ENCODE measurements at places on chromosomes 3 and 15.

DNA sequence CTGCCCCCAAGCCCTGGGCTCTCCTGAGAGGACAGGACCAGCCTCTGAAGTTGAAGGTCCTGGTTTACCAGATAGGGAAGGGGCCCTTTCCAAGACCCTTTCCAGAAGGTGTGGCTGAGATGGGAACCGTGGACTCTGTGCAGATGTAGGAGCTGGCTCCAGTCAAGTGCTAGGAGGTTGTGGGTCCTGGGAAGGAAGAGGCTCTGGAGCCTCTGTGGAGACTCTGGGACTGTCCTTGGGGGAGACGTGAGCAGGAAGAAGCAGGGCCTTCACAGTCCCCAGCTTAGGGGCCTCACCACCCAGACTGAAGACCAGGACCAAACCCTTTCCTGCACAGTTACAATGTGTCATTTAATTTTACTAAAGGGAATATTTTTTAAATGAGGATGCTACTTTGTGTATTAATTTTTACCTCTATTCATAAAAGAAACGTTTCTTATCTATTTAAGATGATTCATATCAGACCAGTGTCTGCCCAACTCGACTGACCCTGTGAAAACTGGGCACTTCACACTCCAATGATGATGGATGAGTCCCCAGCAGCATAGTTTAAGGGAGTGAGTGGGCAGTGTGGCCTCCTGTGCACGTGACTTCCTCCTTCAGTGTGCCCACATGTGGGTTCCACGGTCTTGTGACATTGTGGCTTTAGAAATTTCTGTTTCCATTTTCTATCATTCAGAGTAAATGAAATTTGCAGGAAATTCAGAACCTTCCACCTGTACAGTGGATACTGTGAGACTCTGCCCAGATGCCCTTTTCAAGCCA lies 10.9 kb downstream of the CCR5AS start:
- no peak for DNase-seq

DNA sequence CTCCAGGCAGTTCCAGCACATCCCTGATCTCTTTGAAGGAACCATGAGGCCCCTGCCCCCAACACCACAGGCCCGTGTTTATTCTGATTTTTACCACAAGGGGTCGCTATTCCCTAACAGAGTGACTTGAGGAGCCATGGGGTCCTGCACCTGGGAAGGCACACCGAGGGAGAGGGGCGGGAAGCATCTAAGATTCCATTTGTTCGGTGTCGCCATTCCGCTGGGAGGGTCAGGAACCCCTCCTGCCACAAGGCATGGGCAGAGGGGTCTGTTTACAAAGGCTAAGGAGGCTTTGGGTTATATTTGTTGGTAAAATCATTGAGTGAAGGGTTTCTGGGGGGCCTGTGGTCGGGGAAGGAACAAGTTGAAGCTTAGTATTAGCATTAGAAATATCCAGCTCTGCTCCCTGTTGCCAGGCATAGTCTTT lies 77.1 kb downstream of the WDR76 start:
- peak; percentile 48 for DNase-seq

- no peak for DNase-seq
These were observed 277.6 kb upstream of the NAALADL2 start for GRCh38 chr3:174581558-174581957.

DNA sequence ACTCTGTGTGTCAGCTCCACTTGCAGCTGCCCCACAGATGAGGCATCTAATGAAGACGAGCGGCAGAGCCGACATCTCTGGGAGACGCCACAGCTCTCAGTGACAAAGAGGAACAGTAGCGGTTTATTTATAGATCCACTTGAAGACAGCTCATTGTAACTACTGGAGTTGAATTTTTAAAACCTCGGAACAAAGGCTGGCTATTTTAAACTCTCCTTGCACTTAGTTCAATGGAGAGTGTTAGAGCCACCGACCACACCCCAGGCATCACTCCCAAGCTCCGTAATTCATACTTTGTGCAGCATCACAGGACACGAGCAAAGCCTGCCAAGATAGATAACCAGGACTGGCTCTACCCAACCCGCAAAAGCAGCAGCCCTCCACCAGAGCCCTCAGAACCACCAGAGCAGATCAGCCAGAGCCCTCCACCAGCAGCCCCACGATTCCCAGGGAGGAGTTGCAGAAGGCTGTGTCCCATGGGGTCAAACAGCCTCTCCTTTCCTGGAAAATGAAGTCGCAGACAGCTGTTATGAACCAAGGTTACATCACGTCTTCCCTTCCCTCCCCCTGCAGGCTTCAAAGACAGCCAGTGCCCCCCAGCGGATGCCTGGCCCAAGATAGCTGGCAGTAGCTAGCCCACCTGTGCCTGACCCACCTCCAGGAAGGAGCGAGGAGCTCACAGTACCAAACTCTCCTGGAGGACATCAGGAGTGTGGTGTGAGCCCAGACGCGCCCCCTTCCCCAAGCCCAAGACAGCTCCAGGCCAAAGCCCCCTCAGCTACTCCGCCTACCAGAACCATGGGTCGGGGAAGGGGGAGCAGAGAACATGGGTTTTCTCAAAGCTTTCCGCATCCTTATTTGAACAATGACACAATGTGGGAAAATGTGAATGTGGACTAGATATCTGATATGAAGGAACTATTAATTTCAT lies 45.7 kb downstream of the POC1A start:
- DNase-seq = no peak

GRCh38 chr3:52221141-52221562 lies 4.3 kb downstream of the TLR9 start:
- no peak for DNase-seq

GRCh38 chr3:54830658-54831057 lies 97.2 kb downstream of the LRTM1 start:
- DNase-seq = no peak

DNA sequence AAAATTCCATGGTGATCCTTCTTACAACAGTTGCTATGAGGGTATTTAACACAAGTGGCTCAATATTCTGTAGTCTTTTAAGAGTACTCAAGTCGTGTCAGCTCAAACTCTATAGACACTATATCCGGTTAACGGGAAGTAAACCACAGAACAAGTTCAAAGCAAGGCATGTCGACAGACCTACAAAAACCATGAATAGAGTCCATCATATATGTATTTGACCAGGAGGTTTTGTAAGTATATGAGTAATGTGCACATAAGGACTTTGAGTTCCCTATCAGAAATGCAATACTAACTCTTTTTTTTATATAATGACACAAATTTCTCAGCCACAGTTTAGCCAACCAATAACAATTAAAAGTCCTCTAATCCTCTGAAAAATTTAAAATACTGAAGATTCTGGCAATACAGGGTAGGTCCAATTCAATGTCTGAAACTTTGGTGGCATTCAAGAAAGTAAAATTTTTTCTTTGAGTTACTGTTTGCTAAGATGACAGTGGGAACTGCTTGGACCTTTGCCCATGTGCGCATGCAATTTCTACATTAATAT lies 93.7 kb downstream of the NEK10 start:
- DNase-seq = no peak

GRCh38 chr15:78979456-78980320 lies 34.8 kb upstream of the CTSH start:
- DNase-seq = no peak

- DNase-seq = no peak
These were observed 116.0 kb upstream of the MRPS22 start for GRCh38 chr3:139227827-139228226.

DNA sequence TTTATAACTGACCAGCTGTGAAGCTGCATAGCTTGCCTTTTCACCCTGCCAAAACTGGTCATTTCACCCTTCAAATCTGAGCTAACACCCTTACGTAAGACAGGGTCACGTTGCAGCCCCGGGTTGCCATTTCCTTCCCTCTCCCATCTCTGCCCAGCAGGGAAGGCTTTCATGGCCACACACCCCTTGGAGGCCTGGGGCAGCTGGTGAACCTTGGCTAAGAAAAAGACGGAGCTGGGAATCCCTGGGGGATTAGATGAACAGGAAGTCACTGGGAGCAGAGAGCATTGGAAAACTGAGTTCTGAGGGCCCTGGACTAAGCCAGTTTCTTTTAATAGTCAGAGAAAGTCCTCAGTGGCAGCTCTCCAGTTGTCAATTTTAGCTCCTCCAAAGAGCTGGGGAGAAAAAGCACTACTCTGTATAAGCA lies 67.8 kb downstream of the TTC23 start:
- DNase-seq = no peak

DNA sequence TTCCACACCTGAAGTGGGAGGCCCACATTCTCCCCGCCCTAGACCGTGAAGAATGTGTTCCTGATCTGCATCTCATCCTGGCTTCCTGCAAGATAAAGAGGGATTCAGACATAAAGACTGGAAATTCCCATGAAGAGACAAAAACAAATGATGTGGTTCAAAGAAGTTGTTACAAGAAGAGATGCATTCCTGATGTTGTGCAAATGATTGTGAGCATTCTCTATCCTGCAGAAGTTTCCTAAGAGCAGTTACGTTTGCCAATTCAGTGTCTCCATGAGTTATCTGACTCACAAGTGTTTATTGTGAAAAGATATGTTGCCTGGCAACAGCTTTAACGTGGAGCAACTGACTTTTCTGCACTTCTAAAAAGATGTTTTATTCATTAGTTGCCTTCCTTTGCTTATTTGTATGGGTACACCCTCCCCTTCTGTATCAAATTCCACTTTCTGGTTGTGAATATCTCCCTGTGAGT lies 107.8 kb downstream of the ZIC4 start:
- DNase-seq = no peak

- no peak for DNase-seq
These were observed 50.7 kb downstream of the ADCY5 start for GRCh38 chr3:123397921-123398785.

GRCh38 chr3:56557831-56558170 lies 826 bp downstream of the CCDC66 start:
- no peak for DNase-seq

DNA sequence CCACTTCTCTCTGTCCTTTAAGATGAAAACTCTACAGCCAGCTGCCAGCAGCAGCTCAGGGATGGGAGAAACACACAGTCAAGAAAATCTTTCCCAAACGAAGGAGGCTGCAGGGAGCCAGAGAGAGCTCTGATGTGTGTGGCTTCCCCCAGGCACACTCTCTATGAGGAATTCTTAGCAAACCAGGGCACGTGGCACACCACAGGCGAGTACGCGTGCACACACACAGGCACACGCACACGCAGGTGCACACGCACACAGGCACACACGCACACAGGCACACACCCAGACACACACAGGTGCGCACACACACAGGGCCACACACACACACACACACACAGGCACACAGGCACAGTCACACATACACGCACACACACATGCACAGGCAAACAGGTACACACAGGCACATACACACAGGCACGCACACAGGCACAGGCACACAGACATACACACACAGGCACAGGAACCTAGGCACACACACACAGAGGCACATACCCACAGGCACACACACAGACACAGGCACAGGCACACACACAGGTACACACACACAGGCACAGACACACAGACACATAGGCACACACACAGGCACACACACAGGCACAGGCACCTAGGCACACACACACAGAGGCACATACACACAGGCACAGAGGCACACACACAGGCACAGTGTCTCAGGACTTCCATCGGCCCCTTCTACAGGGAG lies 91.5 kb upstream of the ATP2B2 start:
- no peak for DNase-seq

DNA sequence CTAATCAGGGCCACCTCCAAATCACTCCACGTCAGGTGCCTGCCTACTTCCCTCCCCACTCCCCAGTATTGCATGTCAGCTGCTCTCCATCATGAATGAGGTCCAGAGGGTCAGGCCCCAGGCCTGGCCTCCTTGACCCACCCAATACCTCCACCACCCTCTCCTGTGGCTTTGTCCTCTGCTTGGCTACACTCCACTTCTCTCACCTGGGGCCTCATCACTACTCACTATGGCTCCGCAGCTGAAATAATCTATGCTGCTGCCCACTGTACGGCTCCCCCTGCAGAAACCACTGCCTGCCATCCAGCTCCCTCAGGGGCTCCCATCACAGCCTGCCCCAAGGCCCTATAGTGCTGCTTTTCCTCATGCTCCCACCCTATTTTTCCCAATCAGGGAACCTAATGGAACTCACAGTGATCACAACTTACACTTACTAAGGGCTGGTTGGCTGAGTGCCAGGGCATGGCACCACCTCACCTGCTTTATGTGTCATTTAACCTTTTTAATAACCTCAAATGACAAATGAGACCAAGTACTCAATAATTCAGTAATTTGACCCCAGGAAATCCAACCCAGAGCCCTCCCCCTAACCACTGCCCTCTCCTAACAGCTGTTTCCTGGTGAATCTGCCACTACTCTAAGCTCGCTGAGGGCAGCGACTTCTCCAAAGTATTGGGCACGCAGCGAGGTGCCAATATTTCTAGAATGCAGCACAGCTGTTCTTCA lies 2.3 kb downstream of the GORASP1 start:
- DNase-seq = no peak
